NCI-H345 (cell line): ENCODE measurements at places on chromosomes 12 and 14.
A peak's percentile ranks its signal among the peaks of the same experiment; 100 is the strongest.

- no peak for DNase-seq
Measured at GRCh38 chr14:97642631-97643030, 845.4 kb downstream of the VRK1 start.

GRCh38 chr14:85165094-85165493 is 364.9 kb upstream of the FLRT2 start:
- DNase-seq, result no peak

DNA sequence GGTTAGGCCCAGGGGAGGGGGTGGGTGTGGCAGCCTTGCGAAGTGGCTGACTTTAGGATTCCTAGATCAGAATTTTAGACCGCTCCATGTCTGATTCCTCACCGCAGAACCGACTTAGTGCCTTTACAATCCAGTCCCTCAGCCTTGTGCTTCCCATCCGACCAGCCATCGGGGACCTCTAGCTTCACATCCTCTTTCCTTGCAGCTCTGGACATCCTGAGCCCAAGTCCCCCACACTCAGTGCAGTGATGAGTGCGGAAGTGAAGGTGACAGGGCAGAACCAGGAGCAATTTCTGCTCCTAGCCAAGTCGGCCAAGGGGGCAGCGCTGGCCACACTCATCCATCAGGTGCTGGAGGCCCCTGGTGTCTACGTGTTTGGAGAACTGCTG is 557 bp downstream of the COPS7A start:
- DNase-seq, result no peak

GRCh38 chr14:50521912-50522341 is 10.4 kb downstream of the MAP4K5 start:
- DNase-seq, result no peak

GRCh38 chr12:13071305-13072280 is 27.4 kb downstream of the FAM234B start:
- DNase-seq, result no peak

GRCh38 chr14:37599507-37600368 is 4.3 kb downstream of the TTC6 start:
- DNase-seq, result peak; percentile 66

- DNase-seq, result no peak
Measured at GRCh38 chr14:96795109-96795828, 1.9 kb upstream of the VRK1 start.

GRCh38 chr12:108678104-108678730 is 44.5 kb upstream of the SELPLG start:
- no peak for DNase-seq

- no peak for DNase-seq
Measured at GRCh38 chr14:80862541-80862940, 79.0 kb downstream of the CEP128 start.

GRCh38 chr12:57740656-57741412 is 2.3 kb upstream of the AGAP2 start:
- no peak for DNase-seq

- DNase-seq, result no peak
Measured at GRCh38 chr14:22623047-22623446, 21.1 kb downstream of the OR6J1 start.

GRCh38 chr14:101788016-101788635 is 26.6 kb downstream of the PPP2R5C start:
- no peak for DNase-seq

DNA sequence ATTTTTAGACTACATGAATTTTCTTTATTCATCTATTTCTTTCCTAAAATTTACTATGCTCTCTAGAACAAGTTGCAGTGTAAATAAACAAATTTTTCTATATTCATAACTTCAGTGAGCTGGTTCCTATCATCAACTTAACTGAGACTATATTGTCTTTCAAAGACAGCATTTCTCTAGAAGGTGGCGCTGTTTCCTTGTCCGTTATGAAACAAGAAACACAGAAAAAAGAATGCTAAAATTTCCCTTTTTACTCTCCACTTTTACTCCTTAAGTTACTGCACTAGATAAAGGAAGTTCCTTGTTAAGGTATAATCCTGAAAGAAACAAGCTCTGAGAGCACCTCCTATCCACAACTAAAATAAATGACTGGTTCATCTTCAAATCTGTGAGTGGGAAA is 8.2 kb upstream of the CLEC2A start:
- no peak for DNase-seq

- DNase-seq, result no peak
Measured at GRCh38 chr14:69624136-69624535, 12.7 kb downstream of the SUSD6 start.

GRCh38 chr14:93975791-93976476 is 436 bp downstream of the ASB2 start:
- DNase-seq, result no peak

DNA sequence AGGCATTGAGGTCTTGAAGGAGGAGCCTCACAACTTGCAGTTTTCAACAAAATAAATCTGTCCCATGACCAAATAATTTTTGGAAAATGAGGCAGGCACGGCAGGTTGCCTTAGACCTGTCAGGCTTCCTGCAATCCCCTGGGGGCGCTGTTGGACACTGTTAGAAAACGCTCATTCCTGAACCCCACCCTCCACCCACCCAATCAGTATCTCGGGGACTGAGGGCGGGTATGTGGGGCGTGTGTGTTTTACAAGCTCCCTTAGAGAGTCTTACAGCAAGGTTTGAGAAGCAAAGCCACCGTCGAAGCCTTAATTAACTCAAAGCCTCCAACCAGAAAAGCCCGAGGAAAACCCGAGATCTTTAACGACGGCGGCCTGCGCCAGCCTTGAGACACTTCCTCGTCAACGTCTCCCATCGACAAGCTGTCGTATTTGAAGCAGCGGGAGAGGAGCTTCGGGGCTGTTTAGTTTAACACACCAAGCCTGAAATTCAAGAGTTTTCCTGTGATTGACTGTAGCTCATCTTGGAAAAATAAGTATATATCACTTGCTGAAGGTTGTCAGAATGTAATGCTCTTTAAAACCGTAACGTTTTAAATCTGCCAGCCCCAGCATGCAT is 123.0 kb downstream of the GLT1D1 start:
- DNase-seq, result peak; percentile 27

- no peak for DNase-seq
Measured at GRCh38 chr12:70122804-70123203, 120.4 kb upstream of the CNOT2 start.

GRCh38 chr12:15687583-15687982 is 101.6 kb downstream of the EPS8 start:
- no peak for DNase-seq

DNA sequence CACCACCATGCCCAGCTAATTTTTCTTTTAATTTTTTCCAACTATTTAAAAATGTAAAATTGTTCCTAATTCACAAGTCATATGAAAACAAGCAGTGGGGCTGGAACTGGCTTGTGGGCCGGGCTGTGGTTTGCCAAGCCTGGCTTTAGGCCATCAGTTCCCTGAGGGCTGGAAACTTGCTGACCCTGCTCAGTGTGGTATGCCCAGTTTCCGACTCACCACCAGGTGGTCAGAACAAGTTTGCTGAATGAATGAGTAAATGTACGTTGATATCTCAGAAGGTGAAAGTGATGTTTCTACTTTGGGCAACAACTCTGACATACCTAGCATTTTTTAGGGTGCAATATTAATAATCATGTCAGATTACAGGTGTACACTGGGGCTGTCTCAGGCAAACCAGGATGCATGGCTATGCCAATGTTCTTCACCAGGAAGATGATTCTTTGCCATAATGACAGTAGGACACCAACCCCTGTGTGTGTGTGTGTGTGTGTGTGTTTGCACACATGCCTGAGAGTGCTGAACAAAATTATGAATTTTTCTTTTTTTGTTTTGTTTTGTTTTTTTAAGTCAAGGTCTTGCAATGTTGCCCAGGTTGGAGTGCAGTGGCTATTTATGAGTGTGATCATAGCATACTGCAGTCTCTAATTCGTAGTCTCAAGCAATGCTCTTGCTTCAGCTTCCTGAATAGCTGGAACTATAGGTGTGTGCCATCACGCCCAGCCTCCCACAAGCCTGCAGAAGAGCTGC is 106.1 kb downstream of the PTPN11 start:
- DNase-seq, result no peak

- no peak for DNase-seq
Measured at GRCh38 chr12:125968413-125968812, 903.2 kb downstream of the AACS start.

GRCh38 chr14:50607181-50607580 is 47.2 kb downstream of the ATL1 start:
- no peak for DNase-seq

GRCh38 chr12:46404225-46404631 is 31.7 kb upstream of the SLC38A2 start:
- no peak for DNase-seq

DNA sequence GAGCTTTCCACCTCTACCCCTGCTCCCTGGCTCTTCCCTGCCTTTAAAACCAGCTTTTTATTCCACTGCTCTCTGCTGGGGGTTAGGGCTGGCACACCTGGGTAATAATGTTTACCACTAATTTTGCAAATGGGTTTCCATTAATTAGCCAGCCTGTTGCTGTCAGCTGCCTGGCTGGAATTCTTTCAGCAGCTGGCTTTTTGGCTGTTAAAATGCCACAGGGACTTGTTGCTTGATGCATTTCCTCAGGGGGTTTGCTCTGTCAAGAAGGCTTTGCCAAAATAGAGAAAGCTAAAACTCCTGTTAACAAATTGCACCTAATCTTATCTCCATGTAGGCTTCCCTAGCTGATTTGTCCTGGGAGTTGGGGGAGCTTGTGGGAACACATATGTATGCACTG is 51.8 kb upstream of the PSMC1 start:
- no peak for DNase-seq

DNA sequence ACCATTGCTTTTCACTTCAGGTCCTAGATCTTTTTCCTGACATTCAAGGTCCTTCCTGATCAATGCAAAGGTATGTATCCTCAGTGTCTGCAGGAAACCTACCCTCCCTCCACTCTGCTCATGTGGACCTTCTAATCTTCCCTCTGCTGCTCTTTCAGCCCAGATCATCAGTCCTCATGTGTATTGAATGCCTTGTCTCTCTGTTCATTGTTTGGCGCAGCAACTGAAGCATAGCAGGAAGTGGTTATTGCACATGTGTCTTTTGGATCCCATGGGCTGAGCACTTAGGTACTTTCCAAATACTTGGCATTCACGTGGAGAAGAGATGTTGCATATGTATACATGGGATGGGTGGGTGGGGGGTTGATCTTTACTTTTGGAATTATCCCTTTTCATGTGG is 4.3 kb upstream of the NIN start:
- no peak for DNase-seq
